ENCODE measurements at places on chromosomes 4 and X. TPM values are rescaled to one million over a fixed set of nuclear protein-coding genes. Genes with fewer than 3 reads are reported as not detected.
A peak's percentile ranks its signal among the peaks of the same experiment; 100 is the strongest.

Gene HMGN5
- 1.1 TPM for total RNA-seq

Gene PALLD
- 23.4 TPM for total RNA-seq

Gene TKTL1
- under 0.01 TPM for total RNA-seq

Gene NXF2B
- total RNA-seq, result not detected

Gene SLC26A1
- total RNA-seq, result 0.13 TPM

Gene BEX4
- total RNA-seq, result 15.5 TPM

Gene NOX1
- not detected for total RNA-seq

Gene SETD7
- 51.1 TPM for total RNA-seq

Gene MAOB
- not detected for total RNA-seq

Gene SCML2
- 2.7 TPM for total RNA-seq

Gene TAB3
- total RNA-seq, result 4.5 TPM

DNA sequence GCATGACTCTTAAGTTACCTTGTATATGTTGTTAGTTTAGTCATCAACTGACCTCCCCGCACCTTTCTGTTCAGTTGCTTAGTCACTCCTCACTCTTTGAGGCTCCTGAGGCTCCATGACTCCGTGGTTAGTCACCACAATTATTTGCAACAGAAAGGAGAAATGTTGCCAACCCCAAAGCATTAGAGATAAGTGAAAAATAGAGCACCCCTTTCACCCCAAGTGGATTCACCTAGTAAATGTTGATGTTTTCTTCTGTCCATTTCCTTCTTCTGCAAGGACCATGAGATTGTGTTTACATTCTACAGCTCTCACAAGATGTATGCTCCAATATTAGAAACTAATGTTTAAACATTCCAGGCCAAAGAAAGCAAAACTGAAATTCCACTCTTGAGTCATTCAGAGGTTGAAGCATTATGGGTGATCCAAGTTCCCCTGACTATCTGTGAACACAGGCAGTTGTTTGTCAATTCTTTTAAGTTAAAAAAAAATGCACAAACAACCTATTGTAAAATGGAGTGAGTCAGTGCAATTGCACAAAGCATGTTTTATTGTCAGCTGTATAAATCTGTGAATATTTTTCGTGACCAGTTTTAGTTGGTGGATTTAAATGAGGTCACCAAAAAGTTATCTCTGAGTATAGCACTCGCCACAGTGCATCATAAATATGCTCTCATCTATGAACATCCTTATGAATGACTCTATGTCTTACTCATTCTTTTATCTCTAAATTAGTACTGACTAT, 552.4 kb upstream of the MAGEB2 start:
- DNase-seq, result peak; percentile 31

- no peak for DNase-seq
Measured at GRCh38 chr4:163161536-163162205, 5.0 kb downstream of the NAF1 start.

- DNase-seq, result no peak
Measured at GRCh38 chr4:153790962-153791551, 2.2 kb upstream of the SFRP2 start.

GRCh38 chrX:120428309-120428708, 40.8 kb downstream of the LAMP2 start:
- peak; percentile 35 for DNase-seq

DNA sequence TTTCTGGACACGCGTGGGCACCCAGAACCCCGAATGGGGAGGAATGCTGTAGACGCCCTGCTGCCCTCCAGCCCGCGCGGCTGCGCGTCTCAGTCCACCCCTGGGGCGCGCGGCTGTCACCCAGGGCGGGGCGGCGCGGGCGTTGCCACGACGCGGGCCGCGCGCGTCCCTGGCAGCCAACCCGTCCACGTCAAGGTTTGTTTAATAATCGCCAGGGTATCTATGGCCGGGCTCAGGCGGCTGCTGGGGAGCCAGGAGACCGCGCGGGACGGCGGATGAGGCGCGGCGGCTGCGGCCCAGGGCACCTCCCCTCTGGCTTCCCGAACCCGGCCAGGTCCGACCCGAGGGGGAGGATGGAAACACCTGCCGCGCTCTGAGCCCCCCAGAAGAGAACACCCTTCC, at the start of gene SPATA18:
Gene SPATA18 (plus strand): TSS at position 92 of the 402 bp plus-strand sequence. CDS start 401 bp downstream, outside the sequence.
- DNase-seq, result peak; percentile 29

GRCh38 chr4:56468097-56468422, 643 bp downstream of the SRP72 start:
- DNase-seq, result peak; percentile 29

DNA sequence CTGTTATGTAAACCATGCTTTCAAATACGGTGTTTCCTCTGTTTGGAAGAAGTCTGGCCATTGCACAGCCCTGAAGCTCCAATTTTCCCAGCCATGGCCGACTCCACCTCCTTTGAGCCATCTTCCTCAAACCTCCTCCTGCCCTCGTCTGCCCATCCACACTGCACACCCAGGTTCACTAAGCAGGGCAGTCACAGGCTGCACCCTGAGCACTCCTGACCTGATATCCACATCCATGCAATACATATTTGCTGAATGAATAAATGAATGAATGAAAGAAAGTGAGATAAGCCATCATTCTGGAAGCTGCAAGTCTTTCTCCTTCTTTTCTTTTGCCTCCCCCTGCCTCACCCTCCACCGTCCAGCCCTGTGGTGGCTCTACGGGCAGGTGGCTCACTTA, 22.2 kb downstream of the XG start:
- DNase-seq, result no peak

- no peak for DNase-seq
Measured at GRCh38 chr4:144316869-144317268, 176.4 kb upstream of the GYPA start.

DNA sequence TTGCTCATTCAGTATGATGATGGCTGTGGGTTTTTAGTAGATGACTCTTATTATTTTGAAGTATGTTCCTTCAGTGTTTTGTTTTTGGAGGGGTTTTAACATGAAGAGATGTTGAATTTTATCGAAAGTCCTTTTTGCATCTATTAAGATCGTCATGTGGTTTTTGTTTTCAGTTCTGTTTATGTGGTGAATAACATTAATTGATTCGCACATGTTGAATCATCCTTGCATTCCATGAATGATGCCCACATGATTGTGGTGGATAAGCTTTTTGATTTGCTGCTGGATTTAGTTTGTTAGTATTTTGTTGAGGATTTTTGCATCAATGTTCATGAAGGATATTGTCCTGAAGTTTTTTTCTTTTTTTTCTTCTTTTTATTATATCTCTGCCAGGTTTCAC, 347.4 kb upstream of the EPHA5 start:
- no peak for DNase-seq

GRCh38 chr4:66855956-66856355, 689.3 kb downstream of the CENPC start:
- DNase-seq, result no peak

DNA sequence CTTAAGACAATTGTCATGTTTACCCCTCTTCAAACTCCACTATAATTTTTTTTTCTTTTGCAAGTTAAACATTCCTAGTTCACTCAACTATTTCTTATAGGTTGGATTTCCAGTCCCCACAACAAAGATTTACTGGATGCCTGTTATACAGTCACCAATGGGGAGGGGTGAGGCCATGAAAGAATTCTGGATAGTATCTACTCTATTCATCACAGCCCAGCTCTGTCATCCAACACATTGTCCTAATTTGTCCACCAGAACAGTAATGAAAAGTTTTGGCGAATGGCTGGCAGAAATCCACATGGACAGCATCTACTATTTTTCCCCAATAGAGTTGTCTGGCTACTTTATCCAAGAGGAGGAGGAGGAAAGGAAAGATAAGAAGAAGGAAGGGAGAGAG, 192.7 kb upstream of the S100G start:
- no peak for DNase-seq

GRCh38 chrX:1153940-1154339, 58.5 kb downstream of the CRLF2 start:
- DNase-seq, result no peak

DNA sequence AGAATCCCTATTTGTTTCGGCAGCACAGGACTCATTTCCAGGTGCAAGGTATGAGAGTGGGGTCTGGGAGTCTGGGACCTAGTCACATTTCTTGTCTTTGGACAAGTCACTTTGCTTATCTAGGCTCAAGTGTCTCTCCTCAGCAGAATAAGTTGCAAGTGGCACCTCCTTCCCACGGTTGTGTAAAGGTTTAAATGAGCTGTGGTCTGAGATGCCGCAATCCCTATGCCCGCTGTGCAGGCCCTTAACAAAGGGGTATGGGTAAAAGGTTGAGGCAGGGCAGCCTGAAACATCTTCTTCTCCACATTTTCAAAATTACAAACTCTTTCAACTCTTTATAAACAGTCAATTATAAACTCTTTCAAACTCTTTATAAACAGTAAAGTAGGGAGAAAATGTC, 93.7 kb downstream of the RTL5 start:
- DNase-seq, result no peak

- no peak for DNase-seq
Measured at GRCh38 chr4:73055241-73055897, 14.1 kb downstream of the COX18 start.

- DNase-seq, result no peak
Measured at GRCh38 chr4:47109379-47109778, 78.0 kb downstream of the GABRB1 start.

DNA sequence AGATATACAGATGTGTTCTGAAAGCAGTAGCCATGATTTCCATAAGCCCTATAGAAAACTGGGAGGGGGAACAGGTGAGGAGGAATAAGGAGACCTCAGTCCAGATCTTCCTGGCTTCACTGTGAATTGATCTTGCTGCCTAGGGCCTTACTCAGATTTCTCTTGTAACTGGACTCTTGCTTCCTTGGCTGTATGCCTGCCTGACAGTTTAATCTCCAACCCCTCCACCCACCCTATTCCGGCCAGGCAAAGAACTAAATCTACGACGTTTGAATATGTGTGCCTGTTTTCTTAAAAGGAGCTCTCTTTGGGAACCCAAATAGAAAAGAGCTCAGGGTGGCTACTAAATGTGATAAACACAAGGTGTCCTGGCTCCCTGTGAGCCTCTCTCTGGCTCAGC, 173.0 kb downstream of the GPC3 start:
- no peak for DNase-seq

- no peak for DNase-seq
Measured at GRCh38 chrX:96729053-96729452, 44.4 kb downstream of the DIAPH2 start.

DNA sequence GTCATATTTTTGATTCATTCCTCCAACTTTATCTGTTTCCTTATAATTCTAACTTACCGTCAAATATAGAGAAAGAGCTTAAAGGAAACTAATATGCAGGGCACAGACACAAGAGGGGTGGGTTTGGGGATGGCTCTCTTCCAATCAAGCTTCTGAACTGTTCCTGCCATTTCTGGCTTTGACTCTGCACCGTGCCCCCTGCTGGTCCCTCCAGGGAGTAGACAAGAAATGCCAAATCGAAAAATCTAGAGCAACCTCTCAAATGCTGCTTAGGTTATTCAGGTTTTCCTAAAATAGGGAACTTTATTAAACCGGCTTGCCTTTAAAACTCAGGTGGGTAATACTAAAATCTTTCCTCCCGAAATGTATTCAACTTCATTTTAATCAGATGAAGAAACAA, 39.8 kb upstream of the VCX3A start:
- DNase-seq, result no peak

Data from dermis microvascular lymphatic vessel endothelial cell (primary cell).